ENCODE measurements at places on chromosomes 3 and 15.

DNA sequence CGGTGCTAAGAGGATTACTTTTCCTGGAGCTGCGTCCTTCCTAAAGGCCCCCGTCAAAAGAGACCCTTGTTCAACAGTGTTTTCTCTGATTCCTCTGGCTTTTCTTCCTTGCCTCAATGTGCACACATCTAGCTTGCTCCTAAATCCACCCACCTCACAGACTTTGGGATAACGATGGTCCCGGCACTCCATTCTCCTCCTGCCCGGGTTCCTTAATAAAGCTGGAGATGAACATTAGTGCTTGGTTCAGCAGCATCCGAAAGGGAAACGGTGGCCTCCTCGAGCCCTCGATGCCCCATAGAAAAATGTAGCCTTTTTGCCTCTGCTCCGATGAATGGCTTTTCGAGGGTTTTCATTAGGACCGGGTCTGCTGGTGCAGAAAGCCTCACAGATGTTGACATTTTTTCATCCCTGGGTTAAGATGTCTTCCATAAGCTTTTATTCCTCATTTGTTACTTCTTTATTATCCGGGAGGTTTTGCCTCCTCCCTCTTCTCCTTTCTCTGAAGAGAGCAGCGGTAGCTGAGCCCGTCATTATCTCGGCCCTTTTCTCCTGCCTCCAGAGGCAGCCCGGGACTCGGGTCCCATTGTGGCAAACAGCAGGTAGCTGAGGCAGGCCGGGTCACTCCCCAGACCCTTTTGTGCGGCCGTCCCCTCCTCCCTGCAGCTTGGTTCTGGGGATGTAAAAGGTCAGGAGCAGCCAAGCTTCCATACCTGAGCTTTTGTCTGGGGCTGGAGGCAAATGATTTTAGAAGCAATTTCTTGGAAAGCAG lies 64.6 kb downstream of the CPN2 start:
- DNase-seq = no peak

- no peak for DNase-seq
These were observed 47.7 kb upstream of the INSYN1 start for GRCh38 chr15:73800662-73801345.

- DNase-seq = no peak
These were observed 53.1 kb downstream of the FAM81A start for GRCh38 chr15:59491062-59491461.

DNA sequence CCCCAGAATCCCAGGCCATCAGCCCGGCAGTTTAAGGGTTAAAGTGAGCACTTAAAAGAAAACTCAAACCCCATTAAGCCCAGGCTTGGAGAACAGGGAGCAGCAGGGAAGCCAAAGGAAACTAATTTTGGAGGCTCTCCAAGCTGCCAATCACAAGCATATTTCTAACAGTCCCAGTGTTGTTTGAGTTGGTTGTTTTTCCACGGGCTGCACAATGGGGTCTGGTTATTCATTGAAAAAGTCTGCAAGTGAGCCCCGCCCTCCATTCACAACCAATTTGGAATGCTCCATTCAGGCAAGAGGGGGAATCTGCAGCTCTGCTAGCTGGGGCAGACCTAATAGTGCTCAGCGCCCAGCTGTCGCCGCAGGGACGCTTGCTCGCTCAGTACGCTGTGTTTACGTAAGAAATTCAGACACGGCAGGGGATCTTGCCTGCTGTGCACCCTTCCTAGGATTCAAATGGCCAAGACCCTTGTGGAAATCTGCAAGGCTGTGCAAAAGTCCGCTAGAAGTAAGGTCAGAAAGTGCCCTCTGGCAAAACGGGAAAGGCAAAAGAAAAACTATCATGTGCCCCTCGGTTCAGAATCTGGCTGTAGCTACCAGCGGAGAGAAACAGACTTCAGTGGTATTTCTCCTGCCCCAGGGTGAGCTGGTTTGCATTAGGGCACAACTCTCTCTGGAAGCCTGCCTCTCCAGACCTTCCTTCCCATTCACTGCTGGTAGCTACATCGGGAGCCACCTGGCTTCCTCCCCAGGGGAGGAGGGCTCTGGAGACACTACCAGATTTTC lies 11.0 kb downstream of the ETV5 start:
- no peak for DNase-seq

DNA sequence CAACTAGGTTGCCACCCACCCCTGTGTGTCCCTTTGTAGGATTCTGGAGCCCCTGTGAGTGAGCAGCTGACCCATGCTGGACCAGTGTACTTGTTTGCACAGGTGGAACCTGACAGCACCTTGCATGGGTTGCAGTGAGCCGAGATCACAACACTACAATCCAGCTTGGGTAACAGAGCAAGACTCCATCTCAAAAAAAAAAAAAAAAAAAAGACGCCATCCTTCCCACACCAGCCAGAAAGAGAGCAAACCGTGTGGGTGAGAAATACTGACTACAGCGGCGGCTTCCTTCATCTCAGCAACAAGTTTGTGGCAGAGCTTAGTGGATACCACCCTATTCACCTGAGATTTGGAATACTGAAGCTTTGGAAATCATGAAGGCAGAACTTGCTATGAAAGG lies 746 bp upstream of the CD80 start:
- no peak for DNase-seq

GRCh38 chr3:3351226-3351625 lies 171.7 kb upstream of the CRBN start:
- no peak for DNase-seq

- no peak for DNase-seq
These were observed 13.0 kb upstream of the SNRPA1 start for GRCh38 chr15:101307897-101308603.

- DNase-seq = no peak
These were observed at the start of gene MYRIP for GRCh38 chr3:39809181-39809994. MYRIP (plus strand) TSS chr3:39809609; CDS start chr3:39900817, 91,208 bp downstream.

DNA sequence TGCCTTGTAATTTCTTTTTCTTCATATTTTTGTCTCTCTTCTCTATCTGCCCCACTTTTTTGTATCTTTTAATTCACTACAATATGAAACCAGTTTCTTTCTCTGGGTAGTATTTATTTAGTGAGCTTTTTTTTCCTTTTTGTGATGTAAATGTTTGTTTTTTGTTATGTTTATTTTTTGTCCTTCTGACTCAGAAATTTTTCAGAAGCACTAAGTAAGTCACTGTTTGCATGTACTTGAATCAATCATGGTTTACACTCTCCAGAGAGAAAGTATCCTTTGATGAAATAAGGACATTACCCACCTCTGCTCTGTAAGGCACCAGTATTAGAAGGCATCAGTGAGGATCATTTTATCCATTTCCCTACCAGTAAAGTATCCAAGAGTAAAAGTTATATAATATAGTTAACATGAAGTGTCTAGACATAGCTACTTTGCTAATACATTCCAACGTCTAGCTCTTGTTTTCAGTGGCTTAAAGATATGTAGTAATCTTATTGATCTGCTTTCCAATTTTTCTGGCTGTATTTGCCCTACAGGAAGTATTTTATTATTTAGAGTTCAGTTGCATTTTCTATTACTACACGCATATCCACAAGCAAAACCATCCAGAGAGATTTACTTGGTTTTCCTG lies 25.4 kb downstream of the FILIP1L start:
- DNase-seq = no peak

DNA sequence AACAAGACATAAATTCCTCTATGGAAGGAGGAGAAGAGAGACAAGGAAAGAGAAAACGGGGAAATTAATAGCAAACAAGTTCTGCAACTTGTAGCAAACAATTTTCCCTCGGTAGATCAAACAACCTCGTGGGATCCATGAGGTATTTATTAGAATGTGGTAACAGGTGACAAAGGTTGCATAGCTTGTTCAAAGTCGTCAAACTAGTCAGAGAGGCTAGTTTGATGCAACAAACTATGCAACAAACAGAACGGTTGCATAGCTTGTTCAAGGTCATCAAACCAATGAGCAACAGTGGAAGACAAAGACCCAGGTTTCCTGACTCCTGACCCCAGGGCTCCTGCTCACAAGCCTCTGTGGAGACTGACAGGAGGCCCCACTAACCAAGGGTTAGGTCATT lies 20.7 kb downstream of the MB21D2 start:
- no peak for DNase-seq

- DNase-seq = no peak
These were observed 115.8 kb downstream of the ADAMTS9 start for GRCh38 chr3:64571982-64572381.

DNA sequence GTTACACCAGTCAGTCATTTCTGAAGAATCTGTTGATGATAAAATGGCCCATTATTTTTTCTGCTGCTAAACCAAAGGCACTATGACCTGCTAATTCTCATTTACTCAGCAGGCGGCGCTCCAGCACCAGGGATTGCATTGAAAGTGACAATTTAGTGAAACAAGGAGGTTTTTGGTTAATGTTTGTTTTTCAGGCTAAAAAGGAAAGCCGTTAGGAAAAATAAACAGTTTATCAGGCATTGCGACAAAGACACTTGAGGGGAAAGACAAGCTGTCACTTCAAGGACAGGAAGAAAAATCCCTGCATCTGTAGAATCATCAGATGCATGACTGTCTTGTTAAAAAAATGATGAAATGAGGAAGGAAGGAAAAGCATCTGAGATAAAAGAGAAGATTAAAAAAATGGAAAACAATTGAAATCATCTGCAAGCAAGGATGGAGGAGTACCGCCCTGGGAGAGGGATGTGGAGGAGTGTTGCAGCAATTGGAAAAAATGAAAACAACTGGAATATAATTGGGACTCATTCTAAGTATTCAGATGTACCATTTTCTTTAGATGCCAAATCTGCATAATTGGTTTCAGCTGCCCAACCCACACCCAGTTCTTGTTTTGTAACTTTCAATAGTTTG lies 54.0 kb downstream of the NR1D2 start:
- peak; percentile 71 for DNase-seq

DNA sequence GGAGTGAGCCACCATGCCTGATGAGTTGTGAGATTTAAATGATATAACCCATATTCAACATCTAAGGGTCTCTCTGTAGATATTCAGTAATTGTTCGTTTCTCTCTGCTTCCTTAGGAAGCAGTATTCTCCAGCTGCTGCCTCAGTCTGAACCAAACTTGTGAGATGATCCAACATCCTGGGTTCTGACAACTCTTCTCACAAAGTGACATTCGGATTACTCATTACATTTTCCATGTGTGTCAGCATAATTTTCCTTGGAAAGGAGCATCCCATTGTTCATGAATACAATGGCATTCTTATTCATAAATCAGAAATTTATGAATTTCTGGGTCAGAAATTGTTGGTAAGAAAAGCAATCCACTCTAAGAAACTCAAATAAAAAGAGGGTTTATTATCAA lies 15.0 kb upstream of the SEC22A start:
- no peak for DNase-seq

DNA sequence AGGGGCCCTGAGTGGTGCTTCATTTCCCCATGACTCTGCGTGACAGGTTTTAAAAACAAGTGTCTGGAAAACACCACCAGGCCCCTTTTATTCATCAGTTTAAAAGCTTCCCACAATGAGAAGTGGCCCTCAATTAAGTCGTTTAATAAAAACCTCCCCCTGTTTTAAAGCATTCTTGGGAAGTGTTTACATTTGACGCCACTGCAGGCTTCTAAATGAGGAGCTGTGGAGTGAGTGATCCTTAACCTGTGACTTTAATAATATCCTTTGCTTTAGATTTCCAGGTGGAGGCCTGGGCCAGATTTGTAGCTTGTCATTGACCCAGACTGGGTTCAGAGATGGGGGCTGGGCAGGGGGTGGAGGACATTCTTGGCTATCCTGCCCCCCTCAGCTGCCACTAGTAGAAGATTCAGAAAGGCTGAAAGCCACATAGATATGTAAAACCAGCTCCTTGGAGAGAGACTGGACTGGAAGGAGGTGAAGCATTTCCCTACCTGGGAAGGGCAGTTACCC lies 11.3 kb downstream of the CGNL1 start:
- DNase-seq = no peak

DNA sequence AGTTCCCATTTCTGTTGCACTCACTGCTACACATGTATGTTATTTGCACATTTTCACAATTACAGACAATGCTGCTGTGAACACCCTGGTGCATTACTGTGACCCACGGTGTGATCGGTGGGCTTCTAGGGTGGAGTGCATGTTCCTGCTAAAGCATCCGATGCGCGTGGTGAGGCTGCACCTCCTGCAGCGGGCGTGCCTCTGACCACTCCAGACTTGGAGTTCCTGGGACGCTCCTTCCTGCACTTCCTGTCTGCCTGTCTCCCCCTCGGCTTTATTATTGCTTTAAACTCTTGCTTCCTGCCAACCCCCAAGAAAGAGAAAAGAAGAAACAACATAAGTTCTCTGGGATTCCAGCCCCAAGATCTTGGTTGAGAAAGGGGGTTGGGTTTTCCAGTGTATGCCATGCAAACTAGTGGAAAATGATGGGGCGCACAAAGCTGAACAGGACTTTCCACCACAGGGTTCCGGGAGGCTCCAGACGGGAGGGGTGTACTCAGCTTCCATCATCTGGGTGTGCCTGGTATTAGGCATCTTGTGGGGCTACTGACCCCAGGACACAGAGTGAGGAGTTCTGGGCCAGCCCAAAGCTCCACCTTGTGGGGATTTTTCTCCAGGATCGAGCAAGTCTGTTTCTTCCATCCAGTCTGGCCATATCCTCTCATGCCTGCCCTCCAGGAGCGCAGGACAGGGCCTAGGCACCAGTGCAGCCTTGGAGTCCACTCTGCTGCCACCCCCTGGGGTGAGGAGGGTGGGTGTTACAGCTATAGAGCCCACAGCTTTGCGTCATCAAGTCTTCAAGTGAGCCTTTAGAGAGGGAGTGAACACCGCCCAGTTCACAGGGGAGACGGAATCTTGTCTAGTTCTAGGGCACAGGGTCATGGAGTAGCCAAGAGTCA lies 11.2 kb downstream of the RPL32 start:
- DNase-seq = no peak

GRCh38 chr3:155449613-155450267 lies 156.3 kb upstream of the STRIT1 start:
- no peak for DNase-seq

DNA sequence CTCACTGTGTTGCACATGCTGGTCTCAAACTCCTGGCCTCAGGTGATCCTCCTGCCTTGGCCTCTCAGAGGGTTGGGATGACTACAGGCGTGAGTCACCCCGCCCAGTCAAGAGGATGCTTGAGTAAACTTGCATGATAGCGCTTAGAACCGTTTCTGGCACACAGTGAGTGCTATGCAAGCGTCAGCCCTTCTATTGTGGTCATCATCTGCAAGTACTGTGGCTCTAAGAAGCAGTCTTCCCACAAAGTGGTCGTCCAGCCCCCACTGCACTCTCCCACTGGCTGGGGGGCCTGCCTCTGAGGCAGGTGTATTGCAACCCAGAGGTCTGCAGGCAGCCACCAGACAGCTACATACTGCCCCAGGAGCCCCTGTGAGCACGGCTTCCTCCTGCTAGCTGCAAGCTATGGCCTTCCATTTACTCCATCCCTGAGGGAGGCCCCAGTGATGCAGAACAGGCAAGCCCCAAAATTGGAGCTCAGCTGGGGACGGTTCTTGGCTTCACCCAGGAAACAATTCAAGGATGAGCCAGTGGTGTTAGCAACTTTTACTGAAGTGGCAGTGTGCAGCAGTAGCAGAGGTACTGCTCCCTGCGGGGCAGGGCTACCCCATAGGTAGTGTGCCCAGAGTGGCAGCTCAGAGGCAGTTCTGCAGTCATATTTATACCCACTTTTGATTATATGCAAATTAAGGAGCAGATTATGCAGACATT lies 95.4 kb downstream of the LSM3 start:
- DNase-seq = no peak

- DNase-seq = no peak
These were observed 172.0 kb downstream of the MTHFS start for GRCh38 chr15:79724804-79725203.

All from hematopoietic multipotent progenitor cell treated with erythropoietin and hydrocortisone succinate and interleukin-3 and kit ligand, for 17 days (in vitro differentiated cells).